ENCODE measurements at places on chromosomes 6 and 20.

GRCh38 chr6:9095729-9096128 is 660.4 kb upstream of the SLC35B3 start:
- DNase-seq: no peak

DNA sequence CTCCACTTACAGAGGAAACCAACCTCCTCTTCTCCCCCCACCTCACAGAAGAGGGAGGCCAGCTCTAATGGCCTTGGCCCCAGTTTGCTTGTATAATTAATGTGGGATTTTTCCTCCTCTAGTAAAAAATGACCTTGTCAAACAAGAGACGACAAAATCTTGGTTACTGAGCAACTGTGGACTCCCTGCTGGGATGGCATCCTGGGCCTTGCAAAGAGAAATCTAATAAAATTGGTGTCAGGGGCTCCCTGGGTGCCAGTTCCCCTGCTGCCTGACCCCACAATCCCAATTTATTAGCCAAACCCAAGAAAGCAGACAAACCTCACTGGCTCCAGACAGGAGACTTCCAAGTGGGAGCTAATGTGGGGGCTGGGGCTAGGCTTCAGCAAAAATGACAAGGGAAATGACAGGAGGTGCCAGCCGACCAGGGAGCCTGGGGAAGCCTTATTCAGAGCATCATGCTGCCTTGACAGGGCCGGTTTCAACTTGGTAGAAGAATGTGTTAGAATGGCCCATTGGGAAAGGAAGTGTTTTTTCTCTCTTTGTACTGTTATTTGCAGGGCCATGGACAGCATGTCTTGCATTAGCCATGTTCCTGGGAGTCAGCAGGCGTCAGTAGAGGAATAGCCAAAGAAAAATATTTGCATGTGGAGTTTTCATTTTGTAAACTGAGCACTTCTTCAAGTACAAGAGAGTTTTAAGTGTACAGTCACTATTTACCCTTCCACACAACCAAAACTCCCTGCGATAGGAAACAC is 816.9 kb downstream of the DHX35 start:
- no peak for DNase-seq

DNA sequence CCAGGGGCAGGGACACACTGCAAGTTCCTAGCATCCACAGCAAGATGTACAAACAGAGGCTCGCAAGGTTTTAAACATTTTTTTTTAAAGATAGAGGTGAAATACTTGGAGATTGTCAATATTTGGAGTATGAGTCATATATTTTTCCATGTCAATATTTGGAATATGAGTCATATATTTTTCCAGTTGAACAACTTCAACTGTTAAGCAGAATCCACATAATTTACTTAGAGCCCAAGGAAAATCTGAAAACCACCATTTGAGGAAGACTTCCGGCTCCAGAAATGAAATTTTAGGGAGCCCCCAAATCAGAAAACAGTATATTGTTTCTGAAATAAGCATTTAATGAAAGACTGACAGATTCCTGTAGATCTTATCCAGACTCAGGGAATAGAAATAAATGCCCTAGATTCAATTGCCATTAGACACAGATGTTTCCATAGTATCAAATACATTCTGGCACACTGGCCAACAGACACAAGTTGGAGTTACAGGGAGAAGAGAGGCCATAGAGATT is 51.6 kb upstream of the FAM184A start:
- no peak for DNase-seq

- DNase-seq: no peak
These were observed 160.4 kb downstream of the TASP1 start for GRCh38 chr20:13478366-13478765.

GRCh38 chr6:144712541-144712940 is 427.4 kb downstream of the UTRN start:
- DNase-seq: no peak

- DNase-seq: no peak
These were observed 337.6 kb downstream of the DHX35 start for GRCh38 chr20:39299783-39300182.

DNA sequence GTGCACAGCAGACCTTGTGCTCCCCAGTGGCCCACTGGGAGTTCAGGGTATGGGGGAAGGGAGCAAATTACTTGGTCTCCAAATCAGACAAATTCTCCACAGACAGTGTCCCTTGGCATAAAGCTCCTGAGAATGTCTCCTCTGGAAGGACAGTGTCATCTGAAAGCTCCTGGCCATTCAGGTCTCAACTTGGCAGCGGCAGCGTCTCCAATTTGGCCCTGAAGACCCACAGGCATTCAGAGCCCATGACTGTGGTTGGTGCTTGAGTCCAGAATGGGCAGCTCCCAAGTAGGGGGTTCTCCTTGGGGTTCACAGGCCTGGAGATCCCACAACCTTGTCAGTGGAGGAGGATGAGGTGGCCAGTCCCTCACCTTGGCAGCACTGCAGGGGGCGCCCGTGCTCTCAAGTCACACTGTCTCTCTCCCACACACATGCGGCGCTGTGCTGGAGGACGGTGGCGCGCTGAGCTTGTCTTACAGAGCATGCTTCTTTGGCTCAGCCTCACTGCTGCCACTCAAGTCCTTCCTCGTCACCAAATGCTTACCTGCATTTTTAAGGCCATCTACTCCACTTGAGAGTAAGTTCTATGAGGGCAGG is 20.7 kb downstream of the DYNLRB1 start:
- DNase-seq: peak; percentile 88

DNA sequence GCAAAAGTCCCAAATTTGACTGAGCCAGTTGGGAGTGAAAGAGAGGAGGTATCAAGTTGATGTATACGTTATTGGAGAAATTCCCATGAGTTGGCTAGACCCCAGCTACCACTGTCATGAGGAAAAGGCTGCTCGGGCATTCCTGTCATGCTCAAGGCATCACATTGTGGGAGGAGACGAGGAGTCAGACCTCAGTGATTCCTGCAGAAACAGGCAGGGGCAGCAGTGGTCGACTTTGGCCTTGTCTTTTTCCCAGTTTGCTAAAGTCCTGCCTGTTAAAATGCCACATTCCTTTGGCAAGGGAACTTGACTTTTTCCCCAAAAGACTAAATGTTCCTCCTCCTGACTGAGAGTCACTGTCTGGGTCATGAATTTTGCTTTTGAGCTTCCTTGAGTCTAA is 295.5 kb upstream of the HS3ST5 start:
- no peak for DNase-seq

DNA sequence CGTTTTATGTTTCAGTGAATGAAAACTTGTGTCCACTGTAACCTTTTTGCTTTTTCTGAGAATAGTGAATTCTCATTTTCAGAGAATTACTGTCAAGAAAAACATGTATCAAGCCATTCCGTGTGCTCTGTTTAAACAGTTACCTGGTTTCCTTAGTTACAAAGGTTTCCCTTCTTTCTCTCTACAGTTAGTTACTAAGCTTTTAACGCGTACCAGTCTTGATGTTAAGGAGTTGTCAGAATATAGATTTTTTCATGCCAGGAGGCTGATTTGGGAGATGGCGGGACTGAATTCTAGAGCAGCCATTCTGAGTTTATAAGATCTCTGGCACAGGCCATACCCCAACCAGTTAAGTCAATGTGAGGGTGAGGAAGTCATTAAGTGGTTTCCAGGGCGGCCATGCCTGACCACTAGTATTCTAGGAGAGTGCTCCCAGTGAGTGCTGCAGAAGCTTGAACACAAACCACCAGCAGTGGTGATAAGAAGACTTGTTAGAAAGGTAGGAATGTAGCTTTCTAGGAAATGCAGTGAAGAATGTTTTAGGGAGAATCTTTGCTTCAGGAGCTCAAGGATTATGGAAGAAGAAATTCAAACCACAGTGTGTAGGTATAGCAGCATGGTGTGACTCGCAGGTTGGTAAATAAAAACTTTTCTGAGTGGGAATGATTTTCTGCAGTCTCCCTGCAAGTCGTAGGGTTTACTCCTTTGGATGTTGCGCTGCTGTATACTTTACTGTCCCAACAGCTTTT is 112.9 kb downstream of the JARID2 start:
- DNase-seq: no peak

DNA sequence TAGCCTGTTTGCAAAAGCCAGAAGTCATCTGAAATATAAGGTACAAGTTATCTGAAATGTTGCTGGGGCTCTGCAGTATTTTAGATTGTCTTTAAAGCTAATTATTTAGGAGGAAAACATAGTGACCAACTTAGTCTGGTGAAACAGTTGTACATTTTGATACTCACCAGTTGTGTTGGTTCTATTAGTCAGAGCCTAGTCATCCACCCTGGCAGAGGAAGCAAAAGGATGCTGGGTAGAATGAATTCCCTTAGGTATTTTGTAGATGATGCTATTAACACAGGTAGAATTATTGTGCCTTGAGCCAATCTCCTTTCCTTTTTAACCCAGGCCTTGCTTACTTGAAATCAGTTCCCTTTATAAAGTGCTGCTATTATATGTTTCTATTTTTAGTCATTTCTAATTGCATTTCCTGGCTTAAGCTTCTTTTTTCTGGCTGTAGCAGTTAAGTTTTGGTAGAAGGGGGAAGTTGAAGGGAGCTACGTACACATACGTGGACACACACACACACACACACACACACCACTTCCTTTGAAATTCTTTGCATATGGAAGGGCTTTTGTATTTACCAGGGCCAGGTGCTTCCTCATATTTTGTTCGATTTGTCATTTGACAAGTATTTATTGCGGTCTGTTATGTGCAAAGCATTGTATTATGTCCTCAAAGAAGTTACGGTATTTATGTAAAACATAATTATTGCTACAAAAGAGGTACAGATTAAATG is 82.4 kb downstream of the RTN4IP1 start:
- DNase-seq: peak; percentile 67

GRCh38 chr20:5183731-5184474 is 57.1 kb downstream of the CDS2 start:
- DNase-seq: no peak

- DNase-seq: no peak
These were observed 70.1 kb upstream of the EMILIN3 start for GRCh38 chr20:41436679-41437078.

GRCh38 chr6:12233693-12234571 is 56.2 kb upstream of the EDN1 start:
- DNase-seq: peak; percentile 86

DNA sequence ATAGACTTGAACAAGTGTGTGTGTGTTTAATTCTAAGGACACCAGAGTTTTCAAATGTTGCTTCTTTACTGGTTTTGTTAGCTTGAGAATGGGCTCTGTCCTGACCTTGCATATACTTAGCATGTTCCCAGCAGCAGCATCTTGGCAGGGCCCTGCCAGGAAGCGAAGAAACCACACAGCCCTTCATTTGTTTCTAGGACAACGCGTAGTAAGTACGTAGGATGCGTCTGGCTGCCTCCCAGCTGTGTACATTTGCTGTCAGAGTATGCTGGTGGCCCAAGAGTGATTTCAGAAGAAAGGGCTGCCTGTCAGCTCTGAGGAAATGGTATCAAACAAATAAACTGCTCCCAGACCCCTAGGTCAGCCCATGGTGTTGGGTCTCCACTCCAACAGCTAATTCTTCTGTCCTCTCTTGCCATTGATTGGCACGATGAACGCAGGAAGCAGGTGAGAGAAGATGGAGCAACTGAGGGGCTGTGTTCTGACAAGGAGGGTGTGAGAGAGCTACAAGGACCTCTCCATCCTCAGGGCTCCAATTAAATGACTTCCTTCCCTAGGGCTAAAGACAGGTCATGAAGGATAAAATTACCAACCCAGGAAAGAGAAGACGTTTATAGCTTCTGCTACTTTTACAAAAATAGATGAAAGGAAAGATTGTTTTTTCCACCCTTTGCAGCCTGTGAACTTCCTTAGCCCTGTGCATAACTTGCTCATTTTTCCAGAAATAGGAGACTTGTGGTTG is 55.9 kb upstream of the HDDC2 start:
- DNase-seq: no peak

- no peak for DNase-seq
These were observed 15.3 kb downstream of the ZBTB46 start for GRCh38 chr20:63815615-63816253.

DNA sequence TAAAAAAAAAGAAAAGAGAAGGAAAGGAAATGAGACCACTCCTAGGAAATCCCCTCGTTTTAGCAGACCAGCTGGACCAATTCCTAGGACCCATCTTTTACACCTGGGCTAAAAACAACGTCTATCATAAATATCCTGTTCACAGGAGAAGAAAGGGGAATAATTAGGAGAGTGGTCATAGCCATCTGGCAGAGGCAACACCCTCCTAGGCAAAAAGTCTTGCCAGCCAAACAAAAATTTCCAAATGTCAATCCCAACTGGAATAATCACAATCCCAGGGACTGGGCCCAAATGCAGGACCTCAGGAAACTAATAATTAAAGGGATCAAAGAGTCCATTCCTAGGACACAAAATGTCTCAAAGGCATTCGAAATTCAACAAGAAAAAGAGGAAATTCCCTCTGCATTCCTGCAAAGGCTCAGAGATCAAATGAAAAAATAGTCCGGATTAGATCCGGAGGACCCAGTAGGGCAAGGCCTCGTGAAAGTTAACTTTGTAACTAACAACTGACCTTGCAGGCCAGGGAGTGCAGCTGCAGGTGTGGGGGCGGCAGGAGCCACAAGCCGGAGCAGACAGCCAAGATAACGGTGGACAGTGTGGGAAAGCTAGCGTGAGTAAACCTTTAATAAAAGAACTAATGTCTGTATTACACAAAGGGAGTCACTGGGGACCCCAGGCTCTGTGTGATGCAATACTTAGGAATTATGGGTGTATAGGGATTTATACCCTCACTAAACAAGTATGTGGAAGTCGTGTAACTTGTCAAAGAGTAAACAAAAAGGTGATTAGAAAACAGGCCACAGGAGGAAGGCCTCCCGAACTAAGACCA is 11.7 kb downstream of the LCA5 start:
- no peak for DNase-seq

DNA sequence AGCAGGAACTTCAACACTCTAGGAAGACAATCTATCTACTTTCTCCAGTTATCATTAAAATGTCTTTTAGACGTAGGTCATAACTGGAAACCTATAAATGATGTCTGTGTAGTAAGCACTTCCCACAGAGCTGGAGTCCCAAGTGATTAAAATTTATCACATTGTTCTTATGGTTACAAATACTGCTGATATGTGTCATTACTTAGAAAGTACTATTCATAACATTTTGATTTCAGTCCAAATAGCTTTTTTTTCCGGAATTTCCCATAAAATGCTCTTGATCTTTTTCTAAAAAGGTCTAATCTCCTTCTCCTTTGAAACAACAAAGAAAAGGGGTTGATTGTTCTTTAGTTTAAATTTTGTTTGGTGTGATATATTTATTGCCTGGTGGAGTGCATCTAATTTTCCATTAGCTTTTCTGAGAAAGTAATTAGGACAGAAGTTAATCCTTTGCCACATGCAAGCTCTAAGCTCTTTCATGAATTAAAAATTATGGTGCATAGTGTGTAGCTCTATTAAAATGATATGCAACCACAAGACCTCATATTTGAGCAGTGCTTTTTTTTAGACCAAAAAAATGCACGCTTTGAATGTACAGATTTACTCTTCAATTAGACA is 132.7 kb upstream of the TCF21 start:
- no peak for DNase-seq

GRCh38 chr20:40630713-40631112 is 58.3 kb downstream of the MAFB start:
- DNase-seq: no peak

GRCh38 chr6:167237438-167238145 is 53.5 kb upstream of the UNC93A start:
- DNase-seq: no peak

GRCh38 chr6:92150553-92150952 is 1268.8 kb downstream of the EPHA7 start:
- DNase-seq: no peak
